NCI-H2081 (cell line): ENCODE measurements at places on chromosomes 2 and 18.
A peak's percentile ranks its signal among the peaks of the same experiment; 100 is the strongest.

GRCh38 chr18:11497585-11497984 is 111.8 kb upstream of the SLC35G4 start:
- no peak for DNase-seq

GRCh38 chr2:207492461-207492860 is 37.3 kb upstream of the CREB1 start:
- DNase-seq, result no peak

- no peak for DNase-seq
Observed at GRCh38 chr2:213429516-213429915, 145.3 kb downstream of the SPAG16 start.

DNA sequence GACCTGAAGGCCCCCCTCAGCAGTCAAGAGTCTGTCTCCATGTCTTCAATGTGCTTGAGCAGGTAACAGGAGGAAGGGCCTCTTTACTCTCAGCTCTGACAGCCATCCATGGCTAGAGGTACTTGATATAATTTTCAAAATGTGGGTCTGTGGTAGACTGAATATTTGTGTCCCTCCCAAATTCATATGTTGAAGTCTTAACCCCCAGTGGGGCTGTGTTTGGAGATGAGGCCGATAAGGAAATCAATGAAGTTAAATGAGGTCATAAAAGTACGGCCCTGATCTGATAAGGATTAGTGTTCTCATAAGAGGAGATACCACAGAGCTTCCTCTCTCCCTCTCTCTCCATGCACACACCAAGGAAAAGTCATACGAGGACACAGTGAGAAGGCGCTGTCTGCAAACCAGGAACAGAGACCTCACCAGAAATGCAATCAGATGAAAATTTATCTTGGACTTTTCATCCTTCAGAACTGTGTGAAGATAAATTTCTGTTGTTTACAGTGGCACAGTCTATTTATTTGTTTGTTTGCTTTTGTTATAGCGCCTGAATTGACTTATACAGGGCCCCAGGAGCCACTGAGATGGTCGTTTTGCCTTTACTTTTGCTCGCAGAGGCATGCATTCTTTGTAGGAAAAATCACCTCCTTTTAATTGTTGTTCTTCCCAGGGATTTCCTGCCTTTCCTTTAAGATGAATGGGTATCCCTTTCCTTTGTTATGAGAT is 274.8 kb upstream of the TRIB2 start:
- no peak for DNase-seq

DNA sequence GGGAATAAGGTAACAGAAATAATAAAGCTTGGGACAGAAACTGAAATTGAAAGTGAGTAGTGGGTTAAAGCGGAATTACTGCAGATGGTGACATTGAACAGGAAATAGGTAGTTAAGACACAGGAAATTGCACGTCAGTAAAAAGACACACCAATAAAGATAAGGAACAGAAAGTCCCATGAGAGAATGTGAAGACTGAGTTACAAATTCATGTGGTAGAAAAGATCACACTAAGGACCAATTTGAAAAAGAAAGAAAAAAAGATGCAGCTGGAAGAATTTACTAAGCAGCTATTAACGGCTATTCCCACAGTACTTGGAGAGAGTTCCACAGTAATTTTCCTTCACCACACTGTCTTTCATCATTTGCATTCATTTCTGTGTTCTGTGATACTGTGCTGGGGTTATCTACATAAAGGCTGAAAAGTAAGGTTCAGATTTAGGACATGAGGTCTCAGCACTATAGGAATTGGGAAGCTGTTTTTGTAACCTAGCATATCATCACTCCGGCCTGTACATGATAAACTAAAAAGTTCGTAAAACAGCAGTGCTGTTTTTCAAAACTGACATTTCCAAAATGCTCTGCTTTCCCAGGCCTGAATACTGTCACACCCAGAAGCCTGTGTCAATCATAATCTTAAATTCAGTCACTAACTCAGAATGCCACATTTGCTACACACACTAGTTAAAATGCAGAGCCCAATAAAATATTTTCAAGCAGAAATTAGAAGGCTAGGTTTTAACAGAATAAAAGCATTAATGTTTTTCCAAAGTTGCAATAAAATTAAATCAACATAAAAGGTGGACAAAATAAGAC is 42.9 kb downstream of the SRBD1 start:
- no peak for DNase-seq

DNA sequence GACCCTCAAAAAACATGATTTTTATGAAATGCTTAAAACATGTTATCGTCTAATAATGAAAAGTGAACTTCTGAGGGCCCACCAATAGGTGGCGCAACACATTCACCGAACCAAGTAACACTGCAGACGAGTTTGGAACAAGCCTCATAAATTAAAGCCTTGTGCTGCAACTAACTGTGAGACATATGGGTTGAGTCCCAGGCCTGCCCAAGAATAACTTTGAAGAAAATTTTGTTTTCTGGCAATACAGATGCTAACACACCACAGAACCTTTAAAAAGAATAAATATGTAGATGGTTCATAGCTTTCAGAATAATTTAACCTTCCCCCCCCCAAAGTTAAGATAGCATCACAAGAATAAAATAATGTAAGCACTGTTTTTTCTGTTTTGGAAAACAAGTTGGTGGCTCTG is 285.9 kb downstream of the RNF144A start:
- DNase-seq, result peak; percentile 72

DNA sequence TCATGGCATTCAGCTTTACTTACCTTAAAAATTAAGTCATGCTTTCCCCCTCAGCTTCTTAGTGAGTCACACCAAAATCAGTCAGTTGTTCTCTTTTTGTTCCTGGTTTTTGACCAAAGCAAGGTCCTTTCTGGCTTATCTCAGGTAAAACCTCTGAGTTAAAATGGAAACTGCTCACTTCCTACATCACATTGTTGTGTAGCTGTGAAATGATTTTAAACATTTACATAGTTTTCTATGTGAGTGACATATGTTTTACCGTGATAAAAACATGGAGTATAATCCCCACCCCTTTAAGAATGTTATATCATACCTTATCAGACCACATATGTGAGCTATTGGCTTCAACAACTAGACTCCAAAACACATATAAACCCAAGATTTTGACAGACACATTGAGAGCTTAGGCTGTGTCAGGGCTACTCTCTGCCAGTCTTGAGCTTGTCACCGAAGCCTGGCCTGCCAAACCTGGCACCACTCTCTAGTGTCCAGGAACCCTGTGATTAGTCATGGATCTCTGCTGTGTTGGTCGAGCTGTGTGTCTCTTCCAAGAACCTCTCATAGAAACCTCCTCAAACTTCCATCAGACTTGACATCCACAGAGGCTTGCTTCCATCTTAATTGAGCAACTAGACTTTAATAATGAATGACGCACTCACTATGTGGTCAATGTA is 294.5 kb upstream of the FBXO11 start:
- no peak for DNase-seq

DNA sequence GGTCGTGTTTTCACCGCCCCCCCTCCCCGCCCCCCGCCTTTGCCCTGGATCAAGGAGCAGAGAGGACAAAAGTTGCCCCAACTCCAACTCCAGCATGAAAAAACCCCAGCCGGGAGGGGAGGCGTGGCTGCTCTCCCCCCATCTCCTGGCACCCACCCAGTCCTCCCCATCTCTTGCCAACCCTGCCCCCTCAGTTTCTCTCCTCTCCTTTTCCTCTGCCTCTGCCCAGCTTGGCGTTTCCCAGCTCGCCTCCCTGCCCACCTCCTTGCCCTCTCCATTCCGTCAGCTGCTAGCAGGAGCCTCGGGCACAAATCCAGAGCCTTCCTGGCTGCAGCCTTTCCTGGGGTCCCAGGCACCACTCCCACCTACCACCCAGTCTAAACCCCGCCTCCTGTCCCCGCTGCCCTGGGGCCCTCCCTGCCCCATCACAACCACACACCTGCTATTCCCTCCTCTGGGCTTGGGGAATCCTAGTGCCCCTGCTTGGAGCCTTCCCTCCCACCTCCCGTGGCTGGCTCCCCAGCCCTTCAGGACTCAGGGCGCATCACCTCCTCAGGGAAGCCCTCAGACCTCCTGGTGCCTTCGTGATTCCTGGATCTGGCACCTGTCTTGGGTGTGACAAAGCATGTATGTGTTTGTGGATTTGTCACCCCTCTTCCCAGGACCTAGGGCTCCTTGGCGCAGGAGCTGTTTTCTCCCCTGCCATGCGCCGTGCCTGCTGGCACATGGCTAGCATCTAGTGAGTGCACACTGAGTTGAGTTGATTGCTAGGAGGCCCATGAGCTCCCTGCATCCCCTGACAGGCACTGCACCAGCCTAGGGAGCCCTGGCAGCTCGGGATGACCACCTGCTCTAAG is 209.1 kb downstream of the TFCP2L1 start:
- peak; percentile 26 for DNase-seq

DNA sequence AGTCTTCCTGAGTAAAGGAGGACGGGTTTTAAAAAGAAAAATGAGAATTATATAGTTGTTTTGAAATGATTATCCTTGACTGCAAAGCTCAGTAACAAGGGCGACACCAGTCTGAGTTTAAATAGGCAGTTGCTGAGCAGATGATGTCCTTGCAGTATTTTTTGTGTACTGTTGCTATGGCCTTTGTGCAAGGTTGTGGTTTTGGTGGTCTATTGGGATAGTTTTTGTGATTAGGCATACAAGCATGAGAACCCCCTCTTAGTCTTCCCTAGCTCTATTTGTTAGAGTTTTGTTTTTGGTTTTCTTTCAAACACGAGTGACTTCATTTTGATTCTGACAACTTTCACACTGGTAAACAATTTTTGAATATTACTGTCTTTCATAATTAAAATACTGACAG is 64.1 kb downstream of the TAF4B start:
- no peak for DNase-seq

- no peak for DNase-seq
Observed at GRCh38 chr2:148719195-148719749, 74.7 kb downstream of the EPC2 start.

DNA sequence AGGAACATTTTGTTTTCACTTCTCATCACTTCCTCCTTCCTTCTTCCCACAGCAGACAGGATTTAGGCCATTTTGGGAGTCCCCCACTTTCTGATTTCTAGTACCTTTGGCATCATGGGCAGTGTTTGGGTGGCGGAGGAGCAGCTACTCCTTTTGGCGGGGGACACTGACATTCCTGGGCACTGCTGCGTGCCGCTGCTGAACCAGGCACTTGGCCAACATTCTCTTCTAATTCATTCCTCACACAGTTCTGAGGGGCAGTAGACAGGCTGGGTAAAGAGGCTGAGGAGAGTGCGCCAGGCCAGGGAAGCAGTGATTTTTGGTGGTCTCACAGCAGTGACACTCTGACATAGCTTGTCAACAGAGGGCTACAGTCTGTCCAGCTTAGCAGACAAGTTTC is 270.2 kb downstream of the LOXHD1 start:
- DNase-seq, result no peak

DNA sequence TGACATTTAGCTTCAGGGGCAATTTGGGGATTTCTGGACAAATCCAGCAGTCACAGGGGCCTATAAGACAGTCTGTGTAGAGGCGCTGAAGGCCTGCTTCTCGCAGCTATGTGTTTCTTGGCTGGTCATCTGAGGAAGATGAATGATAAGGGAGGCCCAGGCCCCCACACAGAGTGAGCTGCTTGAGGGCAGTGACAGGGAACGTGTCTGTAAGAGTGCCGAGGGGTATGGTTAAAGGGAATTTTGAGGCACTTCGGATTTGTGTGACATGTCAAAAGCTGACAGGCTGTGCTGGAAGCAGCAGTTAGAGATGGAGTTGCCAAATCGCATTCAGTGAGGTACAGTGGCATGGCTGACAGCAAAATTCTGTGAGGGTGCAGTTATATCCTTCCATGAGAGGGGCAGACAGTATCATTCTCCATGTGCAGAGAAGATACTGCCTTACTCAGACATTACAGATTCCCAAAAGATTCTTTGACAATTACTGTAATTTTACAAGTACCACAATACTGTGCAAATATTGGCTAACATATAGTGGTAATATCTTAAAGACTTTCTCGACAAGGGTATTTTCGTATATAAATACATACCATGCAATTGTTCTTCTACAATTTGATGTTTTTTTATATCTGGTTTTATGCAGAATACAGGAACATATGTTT is 74.0 kb downstream of the CERS6 start:
- no peak for DNase-seq

DNA sequence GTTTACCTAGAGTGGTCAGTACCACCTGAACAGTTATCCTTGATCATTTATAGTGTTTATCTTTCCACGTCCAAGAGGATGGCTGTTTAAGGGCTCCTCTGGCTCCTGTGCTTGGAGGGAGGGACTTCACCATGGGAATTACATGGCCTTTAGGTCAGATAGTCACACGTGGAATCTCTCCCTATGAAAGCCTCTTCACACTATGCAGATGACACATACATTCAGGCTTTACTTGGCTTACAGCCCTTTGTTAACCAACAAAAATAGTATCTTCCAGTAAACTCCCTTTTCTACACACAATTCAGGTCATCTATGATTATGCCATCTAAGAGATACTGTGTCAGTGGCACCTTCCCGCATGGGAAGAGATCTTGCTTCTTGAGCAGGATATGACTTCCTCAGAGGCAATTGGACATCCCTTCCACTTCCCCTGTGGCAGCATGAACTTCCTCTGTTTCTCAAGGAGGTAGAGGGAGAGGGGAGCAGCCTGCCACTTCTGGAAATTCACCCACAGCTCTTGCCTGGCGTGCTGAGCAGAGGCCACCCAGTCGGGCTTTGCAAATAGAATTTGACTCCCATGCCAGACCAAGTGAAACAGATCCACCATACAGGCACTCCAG is 53.5 kb downstream of the COLEC12 start:
- no peak for DNase-seq

DNA sequence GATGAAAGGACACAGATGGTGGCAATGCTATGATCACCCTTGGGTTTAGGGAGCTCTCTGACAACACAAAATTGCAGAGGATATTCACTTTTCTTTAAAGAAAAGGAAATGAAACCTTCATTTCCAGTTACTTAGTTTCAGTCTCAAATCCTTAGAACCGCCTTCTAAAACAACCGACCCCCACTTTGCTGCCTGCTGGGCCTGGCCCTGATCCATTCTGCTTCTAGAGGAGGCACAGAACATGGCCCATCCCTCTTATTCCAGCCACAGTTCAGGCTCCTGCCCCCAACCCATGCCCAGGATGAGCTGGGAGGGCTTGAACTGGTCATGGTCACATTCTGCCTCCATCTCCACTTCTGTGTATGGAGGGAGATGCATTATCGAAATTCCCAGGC is 311.6 kb downstream of the EN1 start:
- DNase-seq, result no peak

DNA sequence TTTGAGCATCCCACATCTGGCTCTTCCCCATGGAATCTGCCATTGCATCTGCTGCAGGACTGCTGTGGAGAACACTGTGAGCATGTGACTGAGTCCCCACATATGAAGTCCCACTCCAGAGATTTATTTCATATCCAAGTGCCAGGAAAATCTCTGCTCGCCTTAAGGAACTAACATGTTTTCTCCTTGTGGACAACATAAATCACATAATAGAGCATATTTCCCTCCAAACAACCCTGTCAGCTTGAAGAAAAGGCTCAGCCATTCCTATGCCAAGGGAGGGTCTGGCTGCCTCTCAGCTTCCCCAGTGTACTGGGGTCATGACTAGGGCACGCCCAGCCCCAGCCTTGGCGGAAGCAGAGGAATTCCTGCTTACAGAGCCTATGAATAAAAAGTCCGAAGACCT is 193.7 kb downstream of the DNER start:
- no peak for DNase-seq

- DNase-seq, result peak; percentile 72
Observed at GRCh38 chr18:58493516-58494253, 135.2 kb downstream of the ALPK2 start.

GRCh38 chr2:16142383-16143361 is 202.3 kb downstream of the MYCN start:
- no peak for DNase-seq
